ENCODE measurements at places on chromosomes 4 and X.

GRCh38 chr4:40270609-40271008 lies 64.5 kb upstream of the CHRNA9 start:
- no peak for DNase-seq

- DNase-seq: no peak
These were observed 68.7 kb upstream of the TEX13D start for GRCh38 chrX:124263743-124264142.

GRCh38 chr4:137701401-137701800 lies 169.1 kb upstream of the PCDH18 start:
- DNase-seq: no peak

DNA sequence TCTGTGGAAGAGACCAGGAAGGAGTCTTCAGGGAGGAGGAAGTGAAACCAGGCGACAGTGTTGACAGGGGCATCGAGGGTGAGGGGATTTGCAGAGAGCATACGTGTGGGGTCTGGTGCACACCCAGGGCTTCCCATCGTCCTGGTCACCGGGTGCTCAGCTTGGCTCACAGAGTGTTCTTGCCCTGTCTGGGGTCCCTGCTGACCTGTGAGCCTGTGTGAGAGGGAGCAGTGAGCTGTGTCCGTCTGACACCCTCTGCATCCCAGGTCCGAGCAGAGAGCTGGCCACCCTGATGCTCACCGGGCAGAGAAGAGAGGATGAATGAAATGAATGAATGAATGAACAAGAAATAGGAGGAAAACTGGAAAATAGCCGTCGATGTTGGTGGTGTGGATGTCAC lies 46.5 kb downstream of the CPZ start:
- no peak for DNase-seq

- peak; percentile 35 for DNase-seq
These were observed 30.6 kb upstream of the IL9R start for GRCh38 chrX:155966876-155967275.

GRCh38 chrX:71910643-71910985 lies at the start of gene NHSL2:
TSS of gene NHSL2 (plus strand) at chrX:71910845.
- DNase-seq: no peak

- no peak for DNase-seq
These were observed 72.6 kb downstream of the GATB start for GRCh38 chr4:151688003-151688784.

DNA sequence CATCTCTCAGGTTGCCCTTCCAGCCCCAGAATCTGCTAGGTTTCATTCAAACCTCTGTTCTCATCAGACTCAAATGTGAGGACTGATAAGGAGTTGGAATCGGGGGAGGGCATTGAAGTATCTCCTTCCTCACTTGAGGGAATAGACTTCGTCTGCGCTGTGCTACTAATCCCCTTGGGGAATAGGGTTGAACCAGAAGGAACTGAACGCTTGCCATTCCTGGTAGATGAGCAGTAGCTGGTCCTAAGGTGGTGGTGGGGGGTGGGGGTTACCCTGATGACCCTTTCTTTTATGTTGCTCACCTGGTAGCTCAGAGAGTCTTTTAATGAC lies 692 bp upstream of the SLC9A7 start:
- DNase-seq: no peak

DNA sequence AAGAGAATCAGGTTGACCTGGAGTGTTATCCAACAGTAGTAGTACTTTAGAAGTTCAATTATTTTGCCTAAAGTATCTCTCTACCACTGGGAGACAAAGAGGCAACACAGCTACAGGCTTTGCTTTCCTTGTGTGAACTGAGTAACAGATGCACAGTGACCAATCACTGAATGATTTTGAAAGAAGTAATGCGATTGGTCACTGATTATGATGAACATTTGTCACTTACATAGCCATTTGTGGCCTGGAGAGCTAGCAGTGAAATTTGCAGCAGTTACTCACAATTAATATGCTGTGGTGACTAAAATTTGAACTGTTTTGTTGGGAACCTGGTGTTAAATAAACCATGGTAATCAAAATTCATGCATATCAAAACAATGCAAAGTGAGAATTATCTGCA lies 508.7 kb upstream of the DIPK2B start:
- DNase-seq: no peak

DNA sequence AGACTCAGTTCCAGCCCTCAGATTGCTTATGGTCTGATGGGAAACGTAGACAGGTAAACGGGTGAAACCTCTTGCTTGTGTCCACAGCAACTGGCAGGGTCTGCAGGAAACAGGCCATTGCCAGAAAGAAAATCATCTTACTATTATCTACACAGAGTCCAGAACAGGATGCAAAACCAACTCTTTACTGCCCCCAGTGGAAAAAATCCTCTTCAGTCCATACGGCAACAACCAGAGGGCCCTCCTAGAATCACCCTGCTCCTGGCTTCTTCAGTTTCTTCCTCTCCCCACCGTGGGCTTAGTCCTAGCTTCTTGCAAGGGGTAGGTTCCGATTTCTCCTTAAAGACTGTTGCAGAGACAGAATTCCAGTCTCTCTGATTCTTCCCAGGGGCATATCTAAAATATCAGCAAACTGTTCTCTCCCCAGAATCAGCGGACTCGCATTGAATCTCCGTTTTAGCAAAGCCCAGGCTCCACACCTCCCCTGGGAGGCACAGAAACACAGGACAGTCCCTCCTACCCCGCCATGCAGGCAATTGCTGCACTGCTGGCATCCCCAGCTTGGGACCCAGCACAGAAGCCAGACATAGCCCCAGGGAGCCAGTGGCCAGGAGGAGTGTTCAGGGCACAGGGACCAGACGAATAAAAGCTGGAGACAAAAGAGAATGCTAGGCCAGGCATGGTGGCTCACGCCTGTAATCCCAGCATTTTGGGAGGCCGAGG lies 41.0 kb upstream of the SH3RF1 start:
- peak; percentile 45 for DNase-seq

- DNase-seq: no peak
These were observed 181.8 kb downstream of the PTTG2 start for GRCh38 chr4:38141808-38142500.

- DNase-seq: no peak
These were observed 137.7 kb downstream of the GPR143 start for GRCh38 chrX:9627922-9628321.

DNA sequence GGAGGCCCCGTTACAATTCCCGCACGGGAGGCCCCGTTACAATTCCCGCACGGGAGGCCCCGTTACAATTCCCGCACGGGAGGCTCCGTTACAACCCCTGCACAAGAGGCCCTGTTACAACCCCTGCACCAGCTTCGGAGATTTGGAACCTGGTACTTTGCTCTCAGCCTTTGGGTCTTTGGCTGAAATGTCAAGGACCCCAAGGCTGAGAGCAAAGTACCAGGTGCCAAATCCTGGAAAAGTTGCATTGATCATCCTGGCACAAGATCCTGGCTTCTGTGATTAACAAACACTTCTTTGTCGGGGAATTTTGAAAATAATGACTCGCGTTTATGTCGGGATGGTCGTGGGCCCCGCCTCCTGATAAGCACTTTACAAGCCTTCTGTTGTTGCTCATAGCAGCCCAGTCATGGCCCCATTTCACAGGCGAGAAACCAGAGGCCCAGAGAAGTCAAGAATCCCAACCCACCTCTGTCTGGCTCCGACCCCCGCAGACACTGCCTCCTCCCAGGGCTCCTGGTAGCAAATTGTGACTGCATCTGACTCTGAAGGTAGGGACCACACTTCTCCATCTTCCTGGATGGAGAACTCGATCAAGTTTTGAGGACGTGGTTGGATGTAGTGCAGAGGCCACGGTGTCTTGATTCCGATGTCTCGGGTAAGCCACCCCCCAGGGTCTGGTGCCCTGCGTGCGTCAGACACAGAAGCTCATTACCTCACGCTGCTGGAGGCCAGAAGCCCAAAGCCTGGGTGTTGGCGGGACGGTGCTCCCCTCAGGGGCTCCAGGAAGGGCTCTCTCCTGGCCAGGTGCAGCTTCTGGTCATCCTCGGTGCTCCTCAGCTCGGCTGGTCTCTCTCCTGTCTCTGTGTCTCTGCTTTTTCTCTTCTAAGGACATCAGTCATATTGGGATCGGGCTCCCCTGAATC lies 60.3 kb downstream of the ADRA2C start:
- no peak for DNase-seq

- DNase-seq: no peak
These were observed 32.2 kb downstream of the MID2 start for GRCh38 chrX:107857837-107858236.

DNA sequence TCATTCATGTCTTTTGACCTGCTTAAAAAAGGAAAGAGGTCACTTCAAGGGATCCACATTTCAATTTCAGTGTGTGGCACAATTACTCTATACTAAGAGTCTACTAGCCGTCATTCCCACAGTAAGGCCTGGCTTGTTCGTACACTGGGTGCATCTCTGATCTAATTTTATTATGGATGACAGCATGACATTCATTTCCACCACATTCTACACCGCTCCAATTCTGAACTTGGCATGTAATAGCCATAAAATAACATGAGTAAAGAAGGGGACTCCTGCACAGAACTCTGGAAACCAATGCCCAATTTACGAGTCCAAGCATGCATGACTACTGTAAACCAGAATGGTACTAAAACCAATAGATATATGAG lies 51.1 kb downstream of the HAND2 start:
- no peak for DNase-seq

DNA sequence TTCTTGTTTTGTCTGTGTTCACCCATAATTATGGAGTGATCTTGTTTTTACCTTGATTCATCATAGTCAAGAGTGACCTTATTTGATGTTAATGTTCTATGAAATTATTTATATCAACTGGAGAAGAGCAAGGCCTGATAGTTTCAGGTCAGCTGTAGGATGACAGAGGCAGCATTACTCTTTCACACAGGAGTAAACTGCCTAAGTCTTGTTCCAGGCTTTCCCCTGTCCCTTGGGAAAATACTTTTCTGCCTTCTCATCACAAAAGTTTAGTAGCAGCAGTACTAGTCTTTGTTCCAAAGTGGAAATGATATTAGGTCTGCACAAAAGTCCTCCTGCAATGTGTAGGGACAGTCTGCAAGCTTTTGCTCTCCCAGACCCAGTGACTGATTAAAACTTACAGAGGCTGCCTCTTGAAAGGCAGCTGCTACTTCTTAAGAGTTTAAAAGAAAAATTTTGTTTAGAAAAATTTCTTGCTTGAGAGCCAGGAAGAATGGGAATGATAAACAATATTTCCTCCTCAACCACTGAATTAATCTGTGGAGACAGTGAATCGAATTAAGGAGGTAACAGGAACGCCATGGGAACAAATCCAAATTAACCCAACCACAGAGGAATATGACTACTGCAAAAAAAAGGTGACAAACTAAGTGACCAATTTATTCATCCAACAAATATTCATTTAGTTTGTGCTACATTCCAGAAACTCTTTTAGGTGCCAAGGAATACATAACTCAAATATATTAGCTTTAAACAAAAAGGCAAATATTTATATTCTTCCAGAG lies 991.4 kb upstream of the PABPC4L start:
- DNase-seq: no peak

DNA sequence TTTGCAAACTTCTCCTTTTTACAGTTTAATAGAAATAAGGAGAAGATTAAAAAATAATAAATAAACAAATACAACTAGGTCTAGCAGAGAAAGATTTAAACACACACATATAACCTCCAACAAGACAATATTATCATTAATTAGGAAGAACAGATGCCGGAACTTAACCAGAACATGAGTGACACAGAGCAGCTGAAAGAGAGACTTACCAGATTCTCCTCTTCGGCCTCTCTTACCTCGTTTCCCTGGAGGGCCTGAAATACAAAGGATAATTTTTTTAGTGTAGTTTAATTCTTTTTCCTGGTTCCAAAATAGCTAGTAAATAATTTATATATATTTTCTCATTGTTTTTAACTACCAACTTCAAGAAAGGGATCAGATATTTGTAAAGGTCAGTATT lies 252.5 kb downstream of the COL25A1 start:
- DNase-seq: no peak

- DNase-seq: no peak
These were observed 80.2 kb downstream of the SYNPO2 start for GRCh38 chr4:118968813-118969212.

DNA sequence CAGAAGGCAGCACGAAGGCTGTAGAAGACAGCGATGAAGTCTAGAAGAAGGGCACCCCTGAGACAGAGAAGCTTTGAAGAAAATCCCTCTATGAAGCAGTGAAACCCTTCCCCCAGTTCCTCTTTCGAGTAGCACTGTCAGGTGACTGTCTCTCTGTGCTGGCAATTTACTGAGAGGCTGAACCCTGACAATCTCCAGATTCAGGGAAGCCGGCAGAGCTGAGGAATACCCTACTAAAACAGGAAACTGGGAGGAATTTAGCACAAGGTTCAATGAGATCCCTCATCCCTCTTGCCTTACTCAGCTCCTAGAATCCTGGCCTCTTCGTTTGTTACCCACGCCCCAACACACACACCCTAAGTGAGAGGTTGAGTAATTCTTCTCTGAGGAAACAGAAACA lies 239.7 kb upstream of the NOCT start:
- no peak for DNase-seq

- no peak for DNase-seq
These were observed 130.6 kb upstream of the ATP6AP2 start for GRCh38 chrX:40449956-40450706.

GRCh38 chr4:124632439-124632838 lies 80.1 kb downstream of the ANKRD50 start:
- DNase-seq: no peak

- DNase-seq: peak; percentile 24
These were observed 36.9 kb downstream of the SNCA start for GRCh38 chr4:89800012-89800516.

DNA sequence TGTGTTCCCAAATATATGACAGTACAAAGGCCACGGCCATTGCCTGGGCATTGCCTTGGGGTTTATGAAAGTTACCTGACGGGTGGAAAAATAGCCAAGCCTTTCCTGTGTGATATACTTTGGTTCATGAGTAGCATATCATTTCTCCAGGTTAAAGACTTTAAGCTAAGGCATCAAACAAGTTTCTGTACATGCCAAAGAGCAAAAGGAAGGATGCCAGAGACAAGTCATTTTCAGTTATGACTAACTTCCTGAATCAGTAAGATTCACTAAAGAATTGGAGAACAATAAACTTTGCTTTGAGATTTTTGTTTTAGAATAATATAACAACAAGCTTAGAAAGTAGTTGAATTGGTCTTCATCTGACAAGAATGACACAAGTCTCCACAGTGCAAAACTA lies 9.7 kb upstream of the GUF1 start:
- DNase-seq: no peak

DNA sequence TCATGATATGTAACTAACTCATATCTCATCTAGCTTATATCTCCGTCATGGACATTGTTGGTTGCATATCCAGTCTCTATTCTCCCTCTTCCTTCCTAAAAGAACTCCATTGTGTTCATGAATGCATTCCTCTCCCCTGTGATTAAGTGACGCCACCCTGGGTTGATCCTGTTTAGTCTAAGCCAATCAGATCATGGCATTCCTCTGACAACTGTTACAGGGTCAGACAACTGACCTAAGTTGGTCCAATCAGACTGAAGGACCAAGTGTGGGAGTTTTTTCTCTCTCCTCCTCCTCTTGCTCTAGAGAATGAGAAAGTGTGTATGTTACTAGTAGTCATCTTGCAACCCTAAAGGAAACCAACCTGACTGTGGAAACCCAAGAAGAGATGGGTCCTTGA lies 3.6 kb downstream of the APOO start:
- DNase-seq: no peak

GRCh38 chr4:162681212-162681611 lies 485.5 kb downstream of the NAF1 start:
- DNase-seq: no peak

GRCh38 chr4:79917246-79917645 lies 155.8 kb downstream of the ANTXR2 start:
- DNase-seq: peak; percentile 20

Data from RWPE1 (cell line).